ENCODE measurements at places on chromosomes 13 and 19.

DNA sequence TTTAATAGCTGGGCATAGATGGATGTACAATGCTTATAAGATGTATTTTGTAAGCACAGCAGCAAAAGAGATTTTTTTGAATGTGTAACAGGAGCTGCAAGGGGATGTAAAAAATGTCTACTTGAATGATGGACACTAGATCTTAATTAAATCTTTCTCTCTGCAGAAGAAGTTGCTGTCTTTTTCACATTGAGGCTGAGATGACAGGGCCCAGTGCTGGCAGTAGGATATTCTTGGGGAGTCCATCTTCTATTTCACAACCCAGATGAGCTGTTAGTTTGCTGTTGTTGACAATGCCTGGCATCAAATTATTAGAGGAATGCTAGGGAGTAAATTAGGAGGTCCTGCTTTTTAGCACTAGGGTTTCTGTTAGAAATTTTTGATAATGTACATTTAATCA, 698.7 kb downstream of the SLITRK5 start:
- no peak for DNase-seq

GRCh38 chr13:37475966-37476365, 122.6 kb downstream of the POSTN start:
- no peak for DNase-seq

DNA sequence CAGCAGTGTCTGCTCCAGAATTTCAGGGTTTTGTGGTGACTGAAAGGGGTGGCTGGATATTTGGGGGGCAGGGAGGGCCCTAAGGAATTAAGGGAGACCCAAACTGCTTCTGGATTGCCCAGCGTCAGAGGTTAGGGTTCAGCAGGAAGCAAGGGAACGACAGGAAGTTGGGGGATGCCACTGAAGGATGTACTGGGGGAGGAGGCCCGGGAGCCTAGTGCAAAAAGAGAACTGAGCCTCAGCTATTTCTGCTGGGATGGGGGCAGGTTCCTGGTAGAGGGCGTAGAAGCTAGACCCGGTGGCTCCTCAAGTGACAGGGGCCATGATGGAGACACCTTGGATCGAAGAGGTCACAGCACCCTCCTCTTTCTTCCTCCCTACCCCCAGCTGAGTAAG, 1.1 kb downstream of the CYP2S1 start:
- DNase-seq = no peak

GRCh38 chr19:50548191-50549058, 19.8 kb downstream of the LRRC4B start:
- DNase-seq = no peak

DNA sequence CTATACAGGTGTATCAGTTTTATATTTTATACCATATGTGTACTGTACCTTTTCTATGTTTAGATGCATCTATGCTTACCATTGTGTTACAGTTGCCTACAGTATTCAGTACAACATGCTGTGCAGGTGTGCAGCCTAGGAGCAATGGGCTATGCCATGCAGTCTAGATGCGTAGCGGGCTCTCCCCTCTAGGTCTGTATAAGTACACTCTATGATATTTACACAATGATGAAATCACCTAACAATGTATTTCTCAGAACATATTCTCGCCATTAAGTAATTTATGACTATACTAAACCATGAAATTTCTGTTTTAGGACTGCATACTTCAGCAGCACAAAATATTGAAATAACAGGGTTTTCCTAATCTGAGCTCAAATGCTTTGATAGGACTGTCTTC, 179.6 kb downstream of the RFC3 start:
- no peak for DNase-seq

GRCh38 chr13:46113596-46113995, 8.8 kb upstream of the CPB2 start:
- DNase-seq = peak; percentile 16

GRCh38 chr13:45604892-45605291, 10.6 kb downstream of the ERICH6B start:
- no peak for DNase-seq

DNA sequence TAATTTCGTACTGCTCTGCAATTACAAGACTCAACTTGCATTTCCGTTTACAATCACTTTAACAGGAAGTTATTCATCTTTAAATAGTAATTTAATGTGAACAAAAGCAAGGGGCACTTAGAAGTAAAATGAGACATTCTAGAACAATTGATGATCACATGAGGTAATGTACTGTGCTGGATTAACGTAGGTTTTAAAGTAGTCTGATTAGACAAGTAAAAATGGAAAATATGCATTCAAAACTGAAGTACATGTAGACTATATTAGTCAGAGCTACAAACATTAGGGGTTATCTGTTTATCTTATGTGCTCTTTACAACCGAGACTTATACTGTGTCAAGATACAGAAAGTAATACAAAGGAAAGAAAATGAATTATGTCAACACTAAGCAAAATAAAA, 1528.0 kb downstream of the SLITRK5 start:
- no peak for DNase-seq

GRCh38 chr19:39438270-39438934, 2.7 kb upstream of the RPS16 start:
- no peak for DNase-seq

DNA sequence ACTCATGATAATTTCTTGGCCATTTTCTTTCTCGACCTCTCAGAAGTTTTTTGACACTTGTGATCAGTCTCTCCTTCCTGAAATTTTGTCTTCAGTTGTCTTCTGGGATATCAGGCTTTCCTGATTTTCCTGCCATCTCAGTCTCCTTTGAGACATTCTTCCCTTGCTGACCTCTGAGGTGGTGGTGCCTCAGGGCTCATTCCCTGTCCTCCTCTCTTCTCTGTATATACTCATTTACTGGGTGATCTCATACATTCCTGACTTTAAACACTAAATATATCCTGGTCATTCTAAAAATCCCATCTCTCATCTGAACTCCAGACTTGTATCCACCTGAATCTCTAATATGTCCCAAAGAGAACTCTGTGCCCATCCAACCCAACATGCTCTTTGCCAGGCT, 31.3 kb upstream of the STARD13 start:
- DNase-seq = no peak

- DNase-seq = no peak
Measured at GRCh38 chr19:41956621-41957020, 2.5 kb downstream of the RABAC1 start.

DNA sequence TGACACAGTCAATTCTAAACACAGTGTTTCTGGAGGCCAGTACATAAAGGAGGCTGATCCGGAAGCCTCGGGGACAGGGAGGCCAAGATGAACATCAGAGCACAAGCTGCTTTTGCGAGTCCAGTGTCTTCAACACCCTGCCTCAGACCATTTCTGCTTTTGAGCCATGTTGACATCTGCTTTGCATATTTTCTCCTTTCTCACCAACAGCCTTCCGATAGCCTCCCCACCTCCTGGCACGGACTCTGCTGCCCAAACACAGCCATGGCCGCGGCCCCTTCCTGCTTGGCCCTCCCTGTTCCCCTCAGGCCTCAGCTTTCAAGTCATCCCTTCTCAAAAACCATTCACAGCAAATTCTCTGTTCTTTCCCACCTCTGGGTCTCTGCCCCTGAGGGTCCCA, 3.6 kb downstream of the LRRC25 start:
- peak; percentile 31 for DNase-seq

- no peak for DNase-seq
Measured at GRCh38 chr19:5083547-5083965, 114.6 kb downstream of the KDM4B start.

DNA sequence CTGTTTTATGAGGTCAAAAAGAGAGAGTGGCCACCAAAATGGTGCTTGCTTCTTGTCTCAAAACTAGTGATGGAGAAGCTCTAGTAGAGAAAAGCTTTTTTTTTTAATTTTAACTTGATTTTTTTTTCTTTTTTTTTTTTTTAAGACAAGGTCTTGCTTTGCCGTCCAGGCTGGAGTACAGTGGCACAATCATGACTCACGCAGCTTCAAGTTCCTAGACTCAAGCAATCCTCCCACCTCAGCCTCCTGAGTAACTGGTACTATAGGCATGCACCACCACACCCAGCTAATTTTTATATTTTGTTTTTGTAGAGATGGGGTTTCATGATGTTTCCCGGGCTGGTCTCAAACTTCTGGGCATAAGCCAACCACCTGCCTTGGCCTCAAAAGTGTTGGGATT, 279.0 kb downstream of the TBC1D4 start:
- no peak for DNase-seq

DNA sequence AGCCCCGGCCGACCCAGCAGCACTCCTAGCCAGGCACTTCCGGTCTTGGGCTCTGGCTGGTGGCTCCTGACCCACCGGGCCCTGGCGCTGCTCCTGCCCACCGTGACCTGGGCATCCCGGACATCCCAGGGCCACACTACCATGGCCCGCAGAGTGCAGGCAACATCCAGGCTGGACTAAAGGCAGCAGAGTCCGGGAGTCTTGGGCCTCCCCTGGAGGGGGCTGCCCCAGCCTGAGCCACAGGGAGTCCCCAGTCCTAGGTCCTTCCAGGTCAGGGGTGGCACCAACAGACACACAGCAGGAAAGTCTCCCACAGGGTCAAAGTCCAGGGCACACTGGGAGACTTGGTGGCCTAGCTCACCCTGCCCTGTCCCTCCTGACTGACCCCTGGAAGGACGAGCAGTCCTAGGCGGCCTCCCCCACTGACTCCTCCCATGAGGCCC, 10.8 kb downstream of the LSM4 start:
- no peak for DNase-seq

All from CD4-positive, alpha-beta T cell treated with Interferon gamma for 1 hour (primary cell).